Omental fat pad (tissue), 4 donors: ENCODE measurements at places on chromosomes 6 and 20.

DNA sequence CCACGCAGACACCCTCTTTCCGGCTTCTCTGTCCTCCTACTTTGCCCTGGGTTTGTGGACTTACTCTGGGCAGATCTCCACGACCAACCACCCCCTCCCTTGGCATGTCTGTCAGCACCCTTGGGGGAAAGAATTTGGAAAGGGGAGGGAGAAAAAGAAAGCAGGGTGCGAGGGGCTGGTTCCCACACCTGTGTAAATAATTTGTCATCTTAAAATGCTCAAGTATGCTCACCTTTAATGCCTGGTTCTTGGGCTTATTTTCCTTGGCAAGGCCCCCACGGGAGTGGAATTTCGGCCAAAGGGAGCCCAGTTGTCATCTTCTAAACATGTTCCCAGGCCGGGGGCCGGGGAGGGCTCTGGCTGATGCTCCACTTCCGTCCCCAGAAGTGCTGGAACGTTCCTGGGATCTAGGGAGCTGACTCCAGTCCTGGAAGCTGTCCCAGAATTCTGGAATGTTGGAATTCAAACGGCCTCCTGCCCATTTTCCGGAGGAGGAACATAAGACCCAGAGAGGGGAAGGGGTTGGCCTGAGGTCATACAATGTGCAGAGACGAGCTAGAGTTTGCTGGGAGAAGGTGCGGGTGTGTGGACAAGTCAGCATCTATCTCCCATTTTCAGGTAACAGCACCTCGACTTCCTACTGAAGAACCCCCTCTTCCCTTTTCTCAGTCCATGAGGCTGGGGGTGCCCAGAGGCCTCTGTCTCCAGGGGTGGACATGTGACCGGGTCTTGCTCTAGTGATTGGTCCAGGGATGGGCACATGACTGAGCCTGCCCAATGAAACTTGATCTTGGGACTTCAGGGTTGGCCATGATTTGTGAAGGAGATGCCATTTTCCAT, 122.3 kb downstream of the CEBPB start:
- DNase-seq: no peak

DNA sequence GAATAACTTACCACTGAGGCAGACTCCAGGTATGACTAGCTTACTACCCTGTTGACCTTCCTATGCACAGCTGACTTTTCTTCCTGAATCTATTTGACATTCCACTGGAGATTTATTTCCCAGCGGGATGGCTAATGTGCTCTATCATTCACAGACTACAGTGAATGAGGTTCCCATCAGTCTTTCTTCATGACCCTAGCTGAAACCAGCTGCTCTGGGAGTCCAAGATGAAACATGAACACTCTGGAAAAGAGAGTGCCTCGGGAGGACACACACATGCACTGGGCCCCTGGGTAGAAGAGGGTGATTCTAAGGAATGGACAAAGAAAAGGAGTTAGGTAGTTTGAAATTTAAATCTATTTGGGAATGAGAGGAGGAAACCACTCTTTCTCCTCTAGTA, 82.6 kb upstream of the DST start:
- no peak for DNase-seq

DNA sequence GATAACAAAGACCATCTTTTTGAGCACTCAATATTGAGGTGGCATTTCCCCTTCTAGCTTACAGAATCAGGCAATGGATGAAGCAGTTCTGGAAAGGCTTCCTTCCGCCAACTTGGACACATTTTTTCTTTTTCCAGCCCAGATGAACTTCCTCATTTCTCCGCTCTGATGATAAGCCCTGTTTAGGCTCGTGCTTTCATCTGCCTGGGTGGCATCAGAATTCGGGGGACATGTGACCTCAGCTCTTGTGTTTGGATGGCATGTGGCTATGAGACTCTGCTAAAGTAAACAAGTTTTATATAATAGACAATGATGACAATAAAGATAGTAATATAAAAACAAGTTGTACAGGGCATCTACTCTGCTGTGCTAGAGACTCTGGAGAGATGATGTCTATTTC, 796.7 kb downstream of the DHX35 start:
- DNase-seq: no peak

DNA sequence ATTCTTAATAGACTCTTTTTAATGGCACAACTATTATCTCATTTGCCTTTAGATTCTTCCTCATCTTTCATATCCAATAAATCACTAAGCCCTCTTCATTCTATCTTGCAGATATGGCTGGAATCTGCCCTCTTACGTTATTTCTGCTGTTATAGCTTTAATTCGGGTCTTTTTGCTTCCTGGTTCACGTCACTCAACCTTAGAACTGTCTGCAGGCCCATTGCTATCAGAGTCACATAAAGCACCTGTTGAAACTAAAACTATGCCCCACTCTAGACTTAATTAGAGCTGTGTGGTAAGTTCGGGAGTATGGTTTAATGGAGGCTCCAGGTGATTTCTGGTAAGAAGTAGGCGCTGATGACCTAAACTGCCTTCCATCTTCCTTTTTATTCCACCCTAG, 988 bp downstream of the QRSL1 start:
- no peak for DNase-seq

DNA sequence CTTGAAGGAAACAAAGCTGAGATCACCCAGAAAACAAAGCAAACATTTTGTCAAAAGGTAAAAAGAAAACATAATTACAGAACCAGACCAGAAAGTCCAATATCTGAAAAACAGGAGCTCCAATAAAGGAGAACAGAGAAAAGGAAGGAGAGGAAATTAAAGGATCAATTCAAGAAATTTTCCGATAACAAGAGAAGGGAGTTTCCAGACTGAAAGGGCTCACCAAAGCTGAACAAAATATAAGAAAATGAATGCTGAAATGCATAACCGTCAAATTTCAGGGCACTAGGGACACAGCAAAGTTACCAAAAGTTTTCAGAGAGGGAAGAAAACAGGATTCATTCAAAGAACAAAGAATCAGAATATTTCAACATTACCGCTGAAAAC, 23.9 kb downstream of the ILRUN start:
- DNase-seq: no peak

GRCh38 chr6:111057074-111057752, 30.1 kb upstream of the SLC16A10 start:
- DNase-seq: no peak

DNA sequence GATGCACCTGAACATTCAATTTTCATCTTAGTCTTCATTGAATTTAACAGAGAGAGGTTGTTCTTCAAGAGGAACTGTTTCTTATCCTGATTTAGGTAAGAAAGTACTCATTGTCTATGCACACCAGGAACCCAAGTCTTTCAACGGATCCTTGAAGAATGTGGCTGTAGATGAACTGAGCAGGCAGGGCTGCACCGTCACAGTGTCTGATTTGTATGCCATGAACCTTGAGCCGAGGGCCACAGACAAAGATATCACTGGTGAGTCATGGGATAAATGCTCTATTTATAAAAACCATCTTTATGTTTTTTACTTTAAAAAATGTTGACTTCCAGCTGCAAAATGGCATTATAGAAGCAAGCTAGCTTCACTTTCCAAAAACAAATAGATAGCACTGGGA, 10.2 kb downstream of the NQO2 start:
- no peak for DNase-seq
